ENCODE measurements at places on chromosomes 2 and 18. TPM values are rescaled to one million over a fixed set of nuclear protein-coding genes. Genes with fewer than 3 reads are reported as not detected.

Gene RSAD2
- total RNA-seq: not detected

Gene CRYBA2
- total RNA-seq: not detected

Gene GPR45
- total RNA-seq: not detected

Gene MROH2A
- not detected for total RNA-seq

Gene TAF4B
- total RNA-seq: 3.8 TPM

Gene HNMT
- total RNA-seq: 8.4 TPM

Gene C2orf78
- not detected for total RNA-seq

Gene DHRS9
- 34.2 TPM for total RNA-seq

Gene SPEG
- total RNA-seq: 7.5 TPM

Gene ALPP
- total RNA-seq: not detected

Gene PLGLB2
- not detected for total RNA-seq

Gene CCDC68
- 0.79 TPM for total RNA-seq

Gene TUBA4B
- not detected for total RNA-seq

Gene REG1B
- not detected for total RNA-seq

Gene MBD1
- total RNA-seq: 94.0 TPM

Gene UGT1A10
- total RNA-seq: not detected

Gene PKP4
- 32.1 TPM for total RNA-seq

Gene SOWAHC
- total RNA-seq: 53.9 TPM

Gene TXNDC2
- not detected for total RNA-seq

Gene RUFY4
- total RNA-seq: not detected

Gene KCNJ3
- total RNA-seq: not detected

Gene STAT4
- total RNA-seq: 2.6 TPM

Gene RNASEH1
- total RNA-seq: 21.7 TPM

Gene CYP27A1
- total RNA-seq: 0.56 TPM

Gene G6PC2
- total RNA-seq: not detected

Gene ABCB11
- total RNA-seq: 0.28 TPM

Gene ARHGAP15
- not detected for total RNA-seq

Gene DNER
- total RNA-seq: 5.1 TPM

Gene EML6
- 0.42 TPM for total RNA-seq

Gene AQP12B
- not detected for total RNA-seq

Gene SLC5A7
- total RNA-seq: not detected

Gene LRP2
- total RNA-seq: not detected

Gene RAD51AP2
- total RNA-seq: 0.14 TPM

Gene PROM2
- total RNA-seq: 53.7 TPM

Gene PSMA8
- total RNA-seq: not detected

Gene ACMSD
- 0.46 TPM for total RNA-seq

Gene FSHR
- not detected for total RNA-seq

Gene NOTO
- total RNA-seq: not detected

Gene CEP68
- total RNA-seq: 6.7 TPM

Gene SLC19A3
- total RNA-seq: 0.23 TPM

Gene CD8B2
- not detected for total RNA-seq

Gene PAX8
- total RNA-seq: 0.60 TPM

Gene HRH4
- 0.07 TPM for total RNA-seq
